ENCODE measurements at places on chromosomes 11 and 22.

DNA sequence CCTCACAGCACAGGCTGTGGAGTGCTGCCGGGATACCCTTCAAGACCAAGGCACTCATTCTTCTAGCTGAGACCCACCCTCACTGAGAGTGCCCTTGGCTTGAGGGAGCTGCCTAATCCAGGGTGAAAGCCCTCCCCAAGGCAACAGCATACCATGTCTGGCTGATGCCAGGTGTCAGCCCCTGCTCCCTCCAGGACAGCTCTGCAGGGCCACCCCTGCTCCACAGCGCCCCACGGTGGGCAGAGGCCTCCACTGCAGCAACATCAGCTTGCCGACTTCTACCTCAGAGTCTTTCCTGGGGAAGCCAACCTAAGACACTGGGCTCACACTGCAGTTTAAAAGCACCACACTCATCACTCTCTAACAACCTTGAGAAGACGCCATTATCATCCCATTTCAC, 29.0 kb downstream of the TTLL1 start:
- no peak for DNase-seq

- DNase-seq, result no peak
These were observed 4.7 kb downstream of the RTCB start for GRCh38 chr22:32407312-32407711.

DNA sequence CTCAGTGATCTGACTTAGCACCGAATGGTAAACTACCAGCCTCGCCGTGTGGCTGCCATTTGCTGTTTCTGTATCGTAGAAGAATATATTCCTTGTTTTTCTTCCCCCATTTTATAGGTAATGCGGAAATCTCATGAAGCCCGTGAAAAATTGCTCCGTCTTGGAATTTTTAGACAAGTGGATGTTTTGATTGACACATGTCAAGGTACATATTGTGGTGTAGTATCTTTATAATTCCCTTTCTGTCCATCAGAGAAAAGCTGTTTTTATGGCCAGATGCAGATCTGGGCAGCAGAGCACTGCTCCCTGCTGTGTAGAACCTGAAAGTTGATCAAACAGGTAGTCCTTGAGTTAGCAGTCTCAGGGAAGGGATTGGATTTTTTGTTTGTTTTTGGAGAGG, 13.4 kb downstream of the SAMM50 start:
- no peak for DNase-seq

DNA sequence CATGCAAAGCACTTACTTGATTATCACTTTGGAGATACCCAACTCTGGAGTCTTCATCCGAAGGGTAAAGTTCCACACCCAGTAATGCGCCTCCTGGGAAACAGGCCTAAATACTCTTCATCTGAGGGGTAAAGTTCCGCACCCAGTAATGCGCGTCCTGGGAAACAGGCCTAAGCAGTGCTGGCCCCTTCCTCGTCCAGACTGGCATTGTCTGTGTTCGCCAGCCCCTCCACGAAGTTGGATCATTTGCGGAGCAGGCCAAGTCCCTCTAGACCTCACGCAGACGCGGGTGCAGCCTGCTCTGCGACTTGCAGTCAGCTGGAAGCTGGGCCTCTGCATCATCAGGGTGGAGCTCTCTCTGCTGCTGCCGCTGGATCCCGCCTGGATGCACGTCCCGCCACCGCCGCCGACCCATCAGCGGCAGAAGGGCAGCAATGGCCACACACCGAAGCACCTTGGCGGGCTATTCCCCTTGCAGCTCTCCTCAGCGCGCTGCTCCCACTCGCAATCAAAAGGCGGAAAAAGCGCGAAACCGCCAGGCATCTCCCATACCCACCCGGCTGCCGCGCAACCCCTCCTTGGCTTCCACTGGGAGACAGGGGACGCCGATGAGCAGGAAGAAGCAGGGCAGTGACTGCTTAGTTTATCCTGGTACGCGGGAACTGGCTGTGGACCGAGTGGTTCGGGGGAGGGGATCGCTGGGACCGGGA, 34.1 kb upstream of the GLYATL1 start:
- DNase-seq, result peak; percentile 74

- DNase-seq, result no peak
These were observed 5.5 kb downstream of the CASP4 start for GRCh38 chr11:104962852-104963251.

DNA sequence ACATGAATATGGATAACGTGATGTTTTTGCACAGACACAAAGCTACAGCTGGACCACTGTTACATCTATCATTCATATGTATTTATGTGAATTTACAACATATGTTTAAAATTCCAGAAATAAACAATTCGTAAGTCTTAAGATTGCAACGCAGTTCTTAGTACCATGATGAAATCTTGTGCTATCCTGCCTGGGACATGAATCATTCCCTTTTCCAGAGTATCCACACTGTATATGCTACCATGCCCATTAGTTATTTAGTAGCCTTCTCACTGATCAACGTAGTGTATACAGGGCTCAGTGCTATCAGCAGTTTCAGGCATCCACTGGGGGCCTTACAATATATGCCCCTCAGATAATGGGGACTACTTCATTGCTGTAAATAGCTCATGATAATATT, 4.3 kb downstream of the ATL3 start:
- peak; percentile 70 for DNase-seq

DNA sequence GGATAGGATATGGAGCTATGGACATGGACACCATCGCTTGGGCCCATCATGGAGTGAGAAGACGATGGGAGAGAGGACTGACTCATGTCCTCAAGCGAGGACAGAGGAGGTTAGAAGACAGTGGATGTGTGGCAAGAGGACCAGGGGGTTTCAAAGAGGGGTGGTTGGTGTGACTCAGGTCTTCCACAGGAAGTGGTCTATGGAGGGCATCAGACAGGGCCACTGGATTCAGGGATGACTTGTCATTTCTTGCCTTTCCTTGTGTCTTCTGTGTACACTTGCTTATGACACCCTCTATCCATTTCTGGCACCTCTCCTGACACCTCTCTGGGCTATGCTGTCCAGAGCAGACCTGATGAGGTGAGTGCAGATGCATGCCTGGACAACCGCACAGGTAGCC, 115.4 kb downstream of the OSBP2 start:
- no peak for DNase-seq

GRCh38 chr11:118791961-118792569, 1.1 kb upstream of the DDX6 start:
- peak; percentile 9 for DNase-seq

All from fibroblast of skin of right biceps (primary cell).